Lung (tissue), 17 donors: ENCODE measurements at places on chromosomes 4 and X. TPM values are rescaled to one million over a fixed set of nuclear protein-coding genes. Genes with fewer than 3 reads are reported as not detected.

DNA sequence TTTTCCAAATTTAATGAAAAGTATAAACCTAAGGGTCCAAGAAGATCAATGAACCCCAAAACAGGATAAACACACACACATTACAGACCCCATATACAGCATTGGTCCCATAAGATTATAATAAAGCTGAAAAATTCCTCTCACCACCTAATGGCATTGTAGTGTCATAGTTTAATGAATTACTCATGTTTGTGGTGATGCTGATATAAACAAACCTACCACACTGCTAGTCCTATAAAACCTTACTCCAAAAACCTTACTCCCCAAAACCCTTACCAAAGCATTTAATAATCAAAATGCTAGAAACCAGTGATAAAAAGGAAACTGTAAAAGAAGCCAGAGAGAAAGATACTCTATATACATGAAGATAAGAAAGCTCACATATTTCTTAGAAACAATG lies 148.1 kb upstream of the SH3RF1 start:
- no peaks in the 10 kb centered on the region for H3K27me3 ChIP-seq
- no peak overlapping the region for H3K27ac ChIP-seq
- no peak overlapping the region for H3K4me3 ChIP-seq
- H3K36me3 ChIP-seq, result no peaks in the 10 kb centered on the region
- no peaks in the 10 kb centered on the region for H3K4me1 ChIP-seq

Gene NUDT10
- polyA plus RNA-seq, result 0.32 TPM

- DNase-seq, result no peak
- H3K4me1 ChIP-seq, result no peaks in the 10 kb centered on the region
- H3K27me3 ChIP-seq, result no peaks in the 10 kb centered on the region
- H3K27ac ChIP-seq, result no peak overlapping the region
- no peaks in the 10 kb centered on the region for H3K36me3 ChIP-seq
These were observed 49.3 kb upstream of the RPL34 start for GRCh38 chr4:108570993-108571569.

DNA sequence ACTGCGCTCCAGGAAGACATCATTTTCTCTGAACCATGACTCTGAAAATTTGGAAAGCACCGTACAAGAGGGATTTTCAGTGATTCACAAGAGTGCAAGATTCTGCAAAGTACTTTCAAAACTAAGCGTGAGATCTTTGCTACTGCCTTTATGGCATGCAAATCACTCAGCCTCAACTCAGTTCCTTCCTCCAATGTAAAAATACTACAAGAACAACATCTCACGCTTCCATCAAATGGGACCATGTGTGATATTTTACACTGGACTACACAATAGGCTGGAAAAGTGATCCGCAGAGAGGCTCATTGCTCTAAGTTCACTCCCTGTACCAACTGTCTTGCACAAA lies 674 bp upstream of the IL15 start:
- no peak overlapping the region for H3K27ac ChIP-seq
- no peak for DNase-seq
- H3K36me3 ChIP-seq, result no peaks in the 10 kb centered on the region
- H3K4me1 ChIP-seq, result no peaks in the 10 kb centered on the region
- H3K27me3 ChIP-seq, result peaks cover 25% of the 10 kb centered on the region

- no peaks in the 10 kb centered on the region for H3K36me3 ChIP-seq
- no peak for DNase-seq
- H3K27ac ChIP-seq, result no peak overlapping the region
- no peak overlapping the region for H3K4me3 ChIP-seq
- no peaks in the 10 kb centered on the region for H3K27me3 ChIP-seq
- H3K4me1 ChIP-seq, result no peaks in the 10 kb centered on the region
These were observed 40.6 kb downstream of the DCHS2 start for GRCh38 chr4:154450966-154451365.

Gene CLCN5
- polyA plus RNA-seq, result 2.7 TPM

DNA sequence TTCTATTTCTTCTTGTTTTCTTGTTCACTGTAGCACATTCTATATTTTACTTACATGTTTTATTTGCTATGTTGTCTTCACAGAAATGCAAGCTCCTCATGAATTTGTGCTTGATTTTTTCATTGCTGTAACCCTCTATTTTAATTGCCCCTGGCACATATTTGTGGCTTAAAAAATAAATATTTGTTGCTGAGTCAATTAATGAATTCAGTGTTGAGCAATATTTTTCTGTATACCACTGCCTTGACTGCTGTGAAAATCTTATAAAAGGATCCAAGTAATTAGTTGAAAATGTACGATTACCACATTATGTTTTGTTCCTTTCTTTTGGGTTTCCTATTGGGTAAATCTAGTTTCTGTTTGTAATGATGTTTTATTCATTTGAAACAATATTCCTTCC lies 68.5 kb downstream of the FAM47A start:
- H3K4me3 ChIP-seq, result no peak overlapping the region
- no peaks in the 10 kb centered on the region for H3K27me3 ChIP-seq
- no peaks in the 10 kb centered on the region for H3K36me3 ChIP-seq
- no peak for DNase-seq
- no peak overlapping the region for H3K27ac ChIP-seq

DNA sequence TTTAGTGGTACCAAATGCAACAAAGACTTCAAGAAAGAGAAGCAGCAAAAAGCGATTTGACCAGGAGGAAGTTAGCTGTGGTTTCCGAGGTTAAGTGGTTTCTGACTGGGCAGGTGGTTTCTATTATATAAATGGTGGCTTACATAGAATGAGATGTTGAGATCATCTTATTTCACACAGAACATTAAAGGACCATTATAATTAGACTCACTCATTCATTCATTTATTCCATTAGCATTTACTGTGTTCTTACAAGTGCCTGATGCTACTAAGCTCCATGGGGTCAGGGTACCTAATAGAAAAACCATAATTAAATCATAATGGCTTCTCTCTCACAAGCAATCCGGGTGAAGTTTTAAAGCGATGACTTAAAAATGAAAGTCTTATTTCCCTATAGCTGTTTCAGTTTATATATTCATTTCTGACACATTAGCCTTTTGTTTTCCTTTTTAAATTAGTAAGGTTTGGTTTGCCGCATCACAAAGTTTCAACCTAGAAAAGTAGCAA lies 10.6 kb downstream of the TSPAN6 start:
- no peaks in the 10 kb centered on the region for H3K4me1 ChIP-seq
- peaks cover 7% of the 10 kb centered on the region for H3K36me3 ChIP-seq
- H3K27ac ChIP-seq, result no peak overlapping the region
- H3K27me3 ChIP-seq, result no peaks in the 10 kb centered on the region

- no peaks in the 10 kb centered on the region for H3K4me1 ChIP-seq
- no peak for DNase-seq
- H3K36me3 ChIP-seq, result no peaks in the 10 kb centered on the region
- H3K27ac ChIP-seq, result no peak overlapping the region
These were observed 629.9 kb upstream of the CT83 start for GRCh38 chrX:117092641-117093040.

Gene OTUD6A
- not detected for polyA plus RNA-seq

DNA sequence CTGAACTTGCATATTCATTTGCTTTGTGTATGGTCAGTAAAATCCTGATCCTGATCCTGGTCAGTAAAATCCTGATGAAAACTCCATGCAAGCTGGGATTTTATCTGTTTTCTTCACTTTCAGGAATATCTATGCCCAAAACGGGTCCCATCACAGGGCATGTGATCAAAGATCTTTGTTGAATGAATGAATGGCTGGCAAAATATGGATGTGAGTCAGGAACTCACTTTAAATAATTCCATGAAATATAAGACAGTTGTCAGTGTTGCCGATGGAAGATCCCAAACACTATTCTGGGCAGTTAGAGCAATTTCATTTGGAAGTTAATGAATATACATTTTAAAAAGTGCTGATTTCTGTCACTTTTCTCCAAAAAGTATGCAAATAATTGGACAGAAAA lies 598.4 kb downstream of the GBA3 start:
- H3K4me3 ChIP-seq, result no peak overlapping the region
- H3K36me3 ChIP-seq, result no peaks in the 10 kb centered on the region
- H3K4me1 ChIP-seq, result no peaks in the 10 kb centered on the region
- no peaks in the 10 kb centered on the region for H3K27me3 ChIP-seq
- H3K27ac ChIP-seq, result no peak overlapping the region

GRCh38 chr4:26088433-26088928 lies 174.5 kb downstream of the SMIM20 start:
- H3K27ac ChIP-seq, result no peak overlapping the region
- H3K4me1 ChIP-seq, result no peaks in the 10 kb centered on the region
- no peak for DNase-seq
- no peaks in the 10 kb centered on the region for H3K27me3 ChIP-seq

Gene HTR2C
- polyA plus RNA-seq, result not detected

Gene HMX1
- polyA plus RNA-seq, result not detected

DNA sequence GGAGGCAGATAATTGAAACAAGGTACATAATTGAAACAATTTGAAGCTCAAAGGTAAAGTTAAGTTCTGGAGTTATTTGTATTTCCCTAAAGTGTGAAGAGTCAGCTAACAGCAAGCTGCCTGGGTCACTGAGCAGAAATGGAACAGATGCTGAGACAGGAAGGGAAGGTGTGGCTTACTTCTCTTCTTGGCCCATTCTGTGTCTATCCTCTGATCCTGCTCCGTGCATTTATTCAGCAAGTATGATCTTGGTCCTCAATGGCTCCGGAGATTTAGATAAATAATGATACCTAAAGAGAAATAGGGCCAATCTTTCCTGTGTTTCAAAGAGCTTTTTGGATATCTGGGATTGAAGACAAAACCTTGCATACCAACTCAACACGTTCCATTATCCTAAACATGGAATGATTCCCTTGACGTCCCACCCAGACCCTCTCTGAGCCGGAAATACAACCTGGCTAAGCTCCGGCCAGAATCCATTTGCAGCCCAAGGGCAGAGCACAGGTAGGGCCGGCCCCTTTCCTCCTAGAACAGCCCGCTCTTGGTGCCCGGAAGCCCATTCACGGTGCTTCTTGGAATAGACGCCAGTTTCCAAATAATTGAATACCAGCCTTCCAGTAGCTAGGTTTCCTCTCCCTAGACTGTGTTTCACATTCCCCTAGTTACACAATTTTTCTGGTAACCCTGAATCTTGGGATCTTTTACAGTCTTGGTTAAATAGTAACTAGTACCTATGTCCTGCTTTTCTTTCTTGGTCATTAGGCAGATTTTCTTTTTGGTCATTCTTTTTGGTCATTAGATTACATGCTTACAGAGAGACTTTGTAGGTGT lies 211.0 kb downstream of the NWD2 start:
- H3K27ac ChIP-seq, result no peak overlapping the region
- H3K4me3 ChIP-seq, result no peak overlapping the region
- no peak for DNase-seq
- H3K27me3 ChIP-seq, result peaks cover 41% of the 10 kb centered on the region
- H3K36me3 ChIP-seq, result no peaks in the 10 kb centered on the region

- DNase-seq, result peak; percentile 66
- H3K27ac ChIP-seq, result no peak overlapping the region
- H3K4me1 ChIP-seq, result peaks cover 8% of the 10 kb centered on the region
- H3K4me3 ChIP-seq, result no peak overlapping the region
- H3K27me3 ChIP-seq, result no peaks in the 10 kb centered on the region
These were observed 29.2 kb downstream of the SULT1E1 start for GRCh38 chr4:69830560-69831269.
